Gastrocnemius medialis (tissue), 4 donors: ENCODE measurements at places on chromosomes 5 and 9. TPM values are rescaled to one million over a fixed set of nuclear protein-coding genes. Genes with fewer than 3 reads are reported as not detected.

DNA sequence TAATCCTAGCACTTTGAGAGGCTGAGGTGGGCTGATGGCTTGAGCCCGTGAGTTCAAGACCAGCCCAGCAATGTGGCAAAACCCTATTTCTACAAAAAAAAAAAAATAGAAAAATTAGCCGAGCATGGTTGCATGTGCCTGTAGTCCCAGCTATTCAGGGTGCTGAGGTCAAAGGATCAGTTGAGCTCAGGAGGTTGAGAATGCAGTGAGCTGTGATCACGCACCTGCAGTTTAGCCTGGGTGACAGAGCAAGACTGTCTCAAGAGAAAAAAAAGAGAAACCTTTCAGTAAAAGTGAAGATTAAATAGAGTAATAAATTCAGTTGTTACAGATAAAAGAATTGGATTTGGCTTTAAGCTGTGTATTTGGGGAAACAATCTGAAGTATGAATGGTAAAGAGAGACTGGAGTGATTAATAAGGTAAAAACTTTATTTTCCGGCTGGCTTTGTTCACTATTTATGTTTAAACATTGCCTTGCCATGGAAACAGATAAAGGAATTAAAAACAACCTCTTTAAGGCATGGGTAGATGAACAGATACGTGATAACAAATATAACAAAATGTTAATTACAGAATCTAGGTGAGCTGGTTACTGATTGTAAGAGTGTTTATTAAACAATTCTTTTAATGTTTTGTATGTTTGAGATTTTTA is 56.0 kb upstream of the PCAT7 start:
- no peak for DNase-seq
- H3K4me1 ChIP-seq: no peaks in the 10 kb centered on the region
- no peaks in the 10 kb centered on the region for H3K27me3 ChIP-seq
- H3K27ac ChIP-seq: no peak overlapping the region
- no peaks in the 10 kb centered on the region for H3K36me3 ChIP-seq

NR5A1 gene
- not detected for total RNA-seq

- no peak for DNase-seq
- no peak overlapping the region for H3K27ac ChIP-seq
- no peaks in the 10 kb centered on the region for H3K4me1 ChIP-seq
- no peaks in the 10 kb centered on the region for H3K36me3 ChIP-seq
- H3K4me3 ChIP-seq: no peak overlapping the region
- H3K27me3 ChIP-seq: no peaks in the 10 kb centered on the region
Observed at GRCh38 chr9:15824310-15824709, 271.5 kb downstream of the CCDC171 start.

TMC1 gene
- 1.2 TPM for total RNA-seq

DNA sequence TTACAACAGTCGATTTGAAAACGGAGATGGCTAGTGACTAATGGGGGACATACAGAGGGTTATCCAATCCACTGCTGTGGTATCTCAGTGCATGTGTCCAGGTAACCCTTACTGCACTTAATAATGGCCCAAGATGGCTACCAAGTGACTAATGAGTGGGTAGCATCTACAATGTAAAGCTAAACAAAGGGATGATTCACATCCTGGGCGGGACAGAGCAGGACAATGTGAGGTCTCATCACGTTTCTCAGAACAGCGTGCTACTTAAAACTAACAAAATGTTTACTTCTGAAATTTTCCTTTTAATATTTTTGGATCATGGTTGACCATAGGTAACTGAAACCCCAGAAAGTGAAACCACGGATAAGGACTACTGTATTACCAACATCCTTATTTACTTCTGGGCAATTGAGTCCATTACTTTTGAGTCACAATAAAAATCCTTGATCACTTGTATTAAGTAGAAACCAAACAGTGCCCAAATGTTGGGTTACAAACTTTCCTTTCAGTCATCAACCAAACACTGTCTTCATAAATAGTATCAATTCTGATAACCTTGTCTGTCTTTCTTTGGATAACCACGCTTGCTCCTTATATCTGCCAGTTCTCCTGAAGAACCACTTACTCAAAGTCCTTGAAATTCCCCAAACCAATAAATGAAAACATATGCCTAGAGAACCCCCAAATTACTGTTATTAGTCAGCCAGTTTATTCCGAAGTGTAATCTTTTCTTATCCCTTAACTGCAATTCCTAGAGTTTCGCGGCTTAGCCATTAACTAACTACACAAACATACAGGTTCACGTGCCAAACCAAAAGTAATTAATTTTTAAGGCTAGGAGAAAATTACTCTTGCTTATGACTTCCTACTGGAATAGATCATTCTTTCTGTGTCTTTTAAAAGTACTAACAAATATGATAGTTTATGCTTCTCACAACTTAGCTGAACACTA is 59.7 kb downstream of the ELL2 start:
- H3K27me3 ChIP-seq: no peaks in the 10 kb centered on the region
- no peak overlapping the region for H3K27ac ChIP-seq
- no peak for DNase-seq
- H3K36me3 ChIP-seq: peaks cover 2% of the 10 kb centered on the region
- H3K4me3 ChIP-seq: no peak overlapping the region

GRCh38 chr9:116497095-116497890 is 189.8 kb upstream of the TRIM32 start:
- DNase-seq: no peak
- H3K27me3 ChIP-seq: no peaks in the 10 kb centered on the region
- H3K27ac ChIP-seq: no peak overlapping the region
- H3K4me3 ChIP-seq: no peak overlapping the region
- H3K36me3 ChIP-seq: no peaks in the 10 kb centered on the region

DNA sequence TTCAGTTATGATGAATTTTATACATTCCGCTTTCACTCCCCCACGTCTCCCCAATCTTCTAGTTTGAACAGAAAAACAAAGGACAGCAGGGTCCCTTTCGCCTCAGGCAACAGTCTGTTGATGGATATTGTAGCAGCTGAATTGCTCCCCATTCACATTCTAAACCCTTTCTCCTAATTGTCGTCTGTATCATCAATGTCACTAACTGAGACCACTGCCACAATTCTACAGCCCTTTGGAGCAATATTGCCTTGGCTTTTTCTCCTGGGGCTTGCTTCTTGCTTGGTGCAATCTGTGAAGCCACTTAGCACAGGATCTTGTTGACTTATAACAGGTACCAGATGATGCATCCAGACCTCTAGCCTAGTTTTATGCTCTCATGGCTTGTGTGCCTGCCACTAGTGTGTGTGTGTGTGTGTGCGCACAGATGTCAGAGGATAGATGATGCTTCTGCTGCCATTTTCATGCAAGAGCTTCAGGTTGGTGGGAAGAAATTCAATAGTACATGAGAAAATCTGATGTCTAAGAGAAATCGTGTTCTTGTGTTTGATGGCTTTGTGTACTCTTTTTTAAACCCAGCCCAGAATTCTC is 195.2 kb upstream of the ISL1 start:
- no peaks in the 10 kb centered on the region for H3K27me3 ChIP-seq
- H3K4me3 ChIP-seq: no peak overlapping the region
- DNase-seq: no peak
- no peaks in the 10 kb centered on the region for H3K36me3 ChIP-seq
- no peaks in the 10 kb centered on the region for H3K4me1 ChIP-seq
- H3K27ac ChIP-seq: no peak overlapping the region

GRCh38 chr5:111425205-111425604 is 87.1 kb downstream of the STARD4 start:
- DNase-seq: no peak
- H3K4me3 ChIP-seq: no peak overlapping the region
- H3K27me3 ChIP-seq: no peaks in the 10 kb centered on the region

- H3K27ac ChIP-seq: no peak overlapping the region
- H3K27me3 ChIP-seq: no peaks in the 10 kb centered on the region
- DNase-seq: no peak
Observed at GRCh38 chr9:126408004-126408403, 81.4 kb downstream of the MVB12B start.

SREK1 gene
- total RNA-seq: 10.4 TPM

GRCh38 chr9:113675475-113675941 is 200.6 kb upstream of the ZNF618 start:
- peaks cover 5% of the 10 kb centered on the region for H3K4me1 ChIP-seq
- DNase-seq: peak; percentile 7
- no peaks in the 10 kb centered on the region for H3K36me3 ChIP-seq
- no peak overlapping the region for H3K4me3 ChIP-seq
- H3K27ac ChIP-seq: no peak overlapping the region

DNA sequence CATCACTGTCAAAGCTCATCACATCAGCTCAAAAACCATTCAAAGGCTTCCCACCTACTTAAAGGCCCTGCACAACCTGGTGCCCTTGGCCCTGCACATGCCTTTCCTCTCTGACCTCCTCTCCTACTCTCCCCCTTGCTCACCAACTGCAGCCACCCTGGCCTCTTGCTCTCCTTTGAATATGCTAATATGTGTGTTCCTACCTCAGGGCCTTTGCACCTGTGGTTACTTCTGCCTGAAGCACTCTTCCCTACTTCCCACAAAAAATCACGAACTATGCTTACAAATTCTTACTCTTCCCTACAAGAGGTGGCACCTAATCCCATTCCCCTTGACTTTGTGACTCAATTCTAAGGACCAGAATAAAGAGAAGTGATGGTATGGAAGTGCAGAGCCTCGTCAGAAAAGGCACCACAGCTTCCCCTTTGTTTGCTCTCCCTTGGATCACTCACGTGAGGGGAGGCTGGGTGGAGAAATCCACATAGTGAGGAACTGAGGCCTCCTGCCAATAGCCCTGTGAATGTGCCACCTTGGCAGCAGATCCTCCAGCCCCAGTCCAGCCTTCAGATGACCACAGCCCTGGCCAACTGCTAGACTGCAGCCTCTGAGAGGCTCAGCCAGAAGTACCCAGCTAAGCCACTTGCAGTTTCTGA is 3.2 kb upstream of the TMEM171 start:
- no peaks in the 10 kb centered on the region for H3K36me3 ChIP-seq
- no peak for DNase-seq
- H3K4me1 ChIP-seq: no peaks in the 10 kb centered on the region
- H3K27ac ChIP-seq: no peak overlapping the region

DNA sequence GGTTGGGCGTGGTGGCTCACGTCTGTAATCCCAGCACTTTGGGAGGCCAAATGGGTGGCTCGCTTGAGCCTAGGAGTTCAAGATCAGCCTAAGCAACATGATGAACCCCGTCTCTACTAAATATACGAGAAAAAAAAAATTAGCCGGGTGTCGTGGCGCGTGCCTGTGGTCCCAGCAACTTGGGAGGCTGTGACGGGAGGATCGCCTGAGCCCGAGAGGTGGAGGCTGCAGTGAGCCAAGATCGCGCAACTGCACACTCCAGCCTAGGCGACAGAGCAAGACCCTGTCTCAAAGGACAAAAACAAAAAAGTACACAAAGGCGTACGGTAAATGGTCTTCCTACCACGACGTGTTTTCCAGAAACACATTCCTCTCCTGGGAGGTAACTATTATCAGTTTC is 538 bp upstream of the BDP1 start:
- H3K36me3 ChIP-seq: no peaks in the 10 kb centered on the region
- H3K4me3 ChIP-seq: peak overlapping the region; percentile 91
- peak overlapping the region; percentile 86 for H3K27ac ChIP-seq
- peaks cover 16% of the 10 kb centered on the region for H3K4me1 ChIP-seq

IL7R gene
- total RNA-seq: 0.63 TPM

PCDHGA9 gene
- 0.95 TPM for total RNA-seq

DNA sequence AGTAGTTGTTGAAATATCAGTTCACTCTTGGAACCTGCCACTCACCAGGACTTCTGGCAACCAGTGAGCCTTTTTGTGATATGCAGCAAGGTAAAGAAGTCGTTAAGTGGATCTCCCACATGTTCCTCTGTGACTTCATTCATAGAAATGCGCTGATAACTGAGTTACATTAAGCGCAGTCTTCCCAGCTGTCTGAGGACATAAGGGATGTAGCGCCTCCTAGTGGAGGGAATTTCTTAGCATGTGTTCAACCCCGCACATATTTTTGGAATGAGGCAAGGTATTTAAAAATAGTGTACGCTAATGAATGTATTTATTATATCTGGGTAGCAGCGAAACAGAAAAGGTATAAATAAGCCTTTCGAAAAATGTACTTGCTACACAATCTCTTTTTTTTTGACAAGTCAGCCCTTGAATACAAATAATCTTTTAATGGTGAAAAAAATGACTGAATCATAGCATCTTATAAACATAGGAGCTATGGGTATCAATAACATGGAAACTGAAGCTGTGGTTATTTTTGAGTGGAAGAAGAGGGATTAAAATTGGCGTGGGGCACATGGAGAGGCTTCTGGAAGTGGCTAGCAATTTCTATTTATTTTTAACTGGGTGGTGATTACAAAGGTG is 38.0 kb downstream of the PALM2AKAP2 start:
- H3K4me1 ChIP-seq: peaks cover 7% of the 10 kb centered on the region
- DNase-seq: peak; percentile 57
- no peak overlapping the region for H3K27ac ChIP-seq
- H3K27me3 ChIP-seq: no peaks in the 10 kb centered on the region

DNA sequence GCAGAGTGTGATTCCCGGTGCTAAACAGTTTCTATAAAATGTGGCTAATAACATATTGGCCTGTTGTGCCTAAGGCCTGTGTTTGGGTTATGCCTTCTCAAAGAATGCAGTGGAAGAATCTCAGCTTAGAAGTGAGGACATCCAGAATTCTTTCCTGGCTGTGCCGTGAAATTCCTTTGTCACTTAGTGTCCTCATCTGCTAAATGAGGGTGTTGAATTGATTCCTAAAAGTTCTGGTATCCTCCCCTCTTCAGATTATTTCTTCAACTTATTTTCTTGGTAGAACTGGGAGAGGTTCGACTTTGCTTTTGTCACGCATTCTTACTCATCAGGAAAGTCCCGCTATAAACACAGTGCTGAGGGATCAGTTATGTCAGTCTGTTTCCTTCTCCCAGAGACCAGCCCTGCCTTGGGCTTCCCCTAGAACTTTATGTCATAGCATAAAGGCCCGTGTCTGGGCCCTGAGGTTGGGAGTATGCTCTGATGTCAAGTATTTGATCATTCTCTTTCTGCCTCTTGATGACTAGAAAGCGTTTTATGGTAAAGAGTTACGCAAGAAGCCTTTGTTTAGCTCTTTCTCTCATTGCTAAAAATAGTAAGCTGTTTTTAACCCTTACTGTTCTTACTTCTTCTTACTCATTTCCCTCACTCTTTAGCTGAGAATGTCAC is 29.5 kb downstream of the MTAP start:
- no peak for DNase-seq
- peaks cover 19% of the 10 kb centered on the region for H3K4me1 ChIP-seq
- H3K4me3 ChIP-seq: no peak overlapping the region
- peak overlapping the region; percentile 5 for H3K27ac ChIP-seq

AP3B1 gene
- total RNA-seq: 19.7 TPM

DNA sequence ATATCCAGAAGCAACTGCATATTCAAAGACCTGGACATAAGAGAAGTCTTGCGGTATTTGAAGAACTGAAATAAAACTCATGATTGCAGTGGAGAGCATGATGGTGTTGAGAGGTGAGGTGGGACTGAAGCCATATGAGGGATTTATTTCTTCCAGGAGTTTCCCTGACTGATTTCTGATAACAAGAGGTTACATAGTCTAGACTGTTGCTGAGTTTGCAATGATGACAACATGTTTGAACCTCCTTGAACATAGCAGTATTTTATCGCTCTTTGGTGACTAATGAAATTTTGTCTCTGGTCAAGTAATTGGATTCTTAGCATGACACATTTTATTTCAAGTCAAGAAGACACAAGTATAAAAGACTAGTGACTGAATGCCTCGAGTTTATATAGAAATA is 61.8 kb downstream of the ACTBL2 start:
- no peak overlapping the region for H3K27ac ChIP-seq
- no peak overlapping the region for H3K4me3 ChIP-seq
- H3K4me1 ChIP-seq: no peaks in the 10 kb centered on the region
- H3K27me3 ChIP-seq: no peaks in the 10 kb centered on the region
- no peaks in the 10 kb centered on the region for H3K36me3 ChIP-seq

JADE2 gene
- total RNA-seq: 17.3 TPM

COL15A1 gene
- total RNA-seq: 7.7 TPM
